Activated naive CD8-positive, alpha-beta T cell treated with anti-CD3 and anti-CD28 coated beads for 36 hours (primary cell): ENCODE measurements at places on chromosomes 4 and X.

GRCh38 chrX:21725496-21725895, 32.4 kb downstream of the SMPX start:
- DNase-seq = no peak

- no peak for DNase-seq
Measured at GRCh38 chrX:103716962-103717361, 6.3 kb downstream of the TMEM31 start.

- DNase-seq = no peak
Measured at GRCh38 chrX:147343467-147343866, 528.9 kb upstream of the CXorf51A start.

DNA sequence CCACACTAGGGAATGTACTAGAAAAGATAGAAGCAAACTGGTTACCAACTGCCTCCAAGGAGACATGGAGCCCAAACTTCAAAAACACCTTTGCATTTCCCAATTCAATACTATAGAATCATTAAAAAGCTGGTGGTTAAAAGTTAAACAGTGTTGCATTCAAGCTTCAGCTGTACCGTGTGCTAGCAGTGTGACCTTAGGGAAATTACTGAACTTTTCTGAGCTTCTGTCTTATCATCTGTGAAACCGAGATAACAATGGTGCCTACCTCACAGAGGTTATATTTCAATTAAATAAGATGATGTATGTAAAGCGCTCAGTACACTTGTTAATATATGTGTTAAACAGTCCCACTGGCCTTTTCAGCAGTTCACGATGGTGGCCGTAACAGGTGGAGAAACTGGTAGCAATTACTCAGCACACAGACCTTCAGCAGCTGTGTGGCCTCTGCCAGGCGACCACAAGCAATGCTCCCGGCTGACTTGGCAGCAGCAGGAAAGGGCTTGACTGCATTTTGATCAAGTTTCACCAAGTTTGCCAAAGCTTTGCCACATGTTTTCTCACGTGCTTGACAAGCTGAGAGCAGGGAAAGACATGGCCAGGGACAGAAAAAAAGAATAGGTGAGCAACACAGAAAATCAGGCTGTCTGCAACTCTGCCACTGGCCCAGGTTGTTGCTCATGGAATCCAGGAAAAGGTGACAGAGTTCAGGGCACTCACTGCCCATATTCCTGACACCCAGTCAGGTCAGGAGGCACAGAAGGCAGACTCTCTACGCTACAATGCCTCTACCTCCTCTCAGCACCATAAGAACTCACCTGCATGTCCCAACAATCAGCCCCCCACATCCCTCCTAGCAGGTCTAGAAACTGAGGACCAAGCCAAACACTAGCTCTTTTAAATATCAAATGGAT, 72.1 kb downstream of the PARM1 start:
- no peak for DNase-seq
